Aorta (tissue), 5 donors: ENCODE measurements at places on chromosomes 7 and 10.

DNA sequence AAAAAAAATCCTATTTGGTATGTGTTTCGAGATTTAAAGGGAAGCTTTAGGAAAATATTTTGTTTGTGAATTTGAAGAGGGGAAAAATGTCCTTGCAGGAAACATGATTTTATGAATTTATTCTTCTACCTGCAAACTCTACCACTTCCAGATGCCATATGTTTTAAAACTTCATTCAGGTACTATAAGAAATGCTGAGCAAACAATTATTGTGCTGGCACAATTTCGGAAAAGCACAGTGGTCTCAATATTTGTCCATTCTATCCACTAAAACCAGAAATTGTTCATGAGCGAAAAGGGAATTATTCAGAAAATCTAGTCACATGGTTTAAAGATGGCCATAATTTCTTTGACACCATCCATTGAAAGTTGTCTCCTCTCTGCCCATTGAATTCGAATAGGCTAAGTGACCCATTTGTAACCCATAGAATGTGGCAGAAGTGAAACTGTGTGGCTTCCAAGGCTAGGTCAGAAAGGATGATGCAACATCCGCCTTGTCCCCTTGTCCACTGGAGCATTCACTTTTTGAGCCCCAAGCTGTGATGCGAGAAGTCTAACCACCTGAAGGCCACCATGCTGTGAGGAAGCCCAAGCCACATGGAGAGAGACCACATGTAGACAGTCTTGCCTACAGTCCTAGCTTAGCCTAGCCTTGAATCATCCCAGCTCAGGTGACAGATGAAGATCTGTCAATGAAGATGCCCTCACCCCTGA lies 189.8 kb upstream of the PRKCQ start:
- no peak for DNase-seq
- H3K36me3 ChIP-seq = no peaks in the 10 kb centered on the region
- H3K4me1 ChIP-seq = no peaks in the 10 kb centered on the region
- no peak overlapping the region for H3K4me3 ChIP-seq
- no peaks in the 10 kb centered on the region for H3K27me3 ChIP-seq
- no peak overlapping the region for H3K27ac ChIP-seq

GRCh38 chr10:4315551-4315950 lies 510.5 kb upstream of the AKR1E2 start:
- H3K36me3 ChIP-seq = no peaks in the 10 kb centered on the region
- H3K27me3 ChIP-seq = no peaks in the 10 kb centered on the region
- H3K4me1 ChIP-seq = no peaks in the 10 kb centered on the region
- no peak overlapping the region for H3K27ac ChIP-seq

DNA sequence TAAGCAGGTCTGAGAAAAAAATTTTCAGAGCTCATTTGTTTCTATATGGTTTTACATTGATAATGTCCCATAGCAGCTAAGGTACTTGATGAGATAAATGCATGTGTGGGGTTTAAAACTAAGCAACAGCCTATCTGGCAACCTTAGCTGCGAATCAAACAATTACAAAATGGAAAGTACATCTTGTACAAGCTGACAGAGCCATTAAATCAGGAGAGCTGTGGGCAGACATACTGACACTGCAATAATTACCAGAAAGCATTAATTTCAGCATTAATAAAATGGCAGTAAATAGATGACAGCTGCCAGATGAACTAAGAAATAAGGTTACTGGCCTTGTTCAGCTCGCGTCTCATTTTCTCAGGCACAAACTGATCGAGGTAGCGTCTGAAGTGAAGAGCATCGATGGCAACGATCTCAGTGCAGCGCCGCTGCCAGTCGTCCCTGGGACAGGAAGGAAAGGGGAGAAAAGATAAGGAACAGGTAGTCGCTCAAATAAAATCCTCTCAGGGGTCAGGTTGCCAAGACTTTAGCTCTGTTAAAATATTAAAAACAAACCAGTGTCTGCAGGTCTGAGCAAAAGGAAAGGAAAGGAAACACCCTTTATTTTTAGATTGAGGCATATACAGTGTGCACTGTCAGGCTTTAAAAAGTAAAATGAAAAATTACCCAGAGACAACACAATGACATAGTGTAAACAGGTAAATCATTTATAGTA lies 79.7 kb upstream of the OGDHL start:
- no peaks in the 10 kb centered on the region for H3K36me3 ChIP-seq
- no peaks in the 10 kb centered on the region for H3K27me3 ChIP-seq
- DNase-seq = no peak
- H3K4me3 ChIP-seq = no peak overlapping the region
- no peak overlapping the region for H3K27ac ChIP-seq

DNA sequence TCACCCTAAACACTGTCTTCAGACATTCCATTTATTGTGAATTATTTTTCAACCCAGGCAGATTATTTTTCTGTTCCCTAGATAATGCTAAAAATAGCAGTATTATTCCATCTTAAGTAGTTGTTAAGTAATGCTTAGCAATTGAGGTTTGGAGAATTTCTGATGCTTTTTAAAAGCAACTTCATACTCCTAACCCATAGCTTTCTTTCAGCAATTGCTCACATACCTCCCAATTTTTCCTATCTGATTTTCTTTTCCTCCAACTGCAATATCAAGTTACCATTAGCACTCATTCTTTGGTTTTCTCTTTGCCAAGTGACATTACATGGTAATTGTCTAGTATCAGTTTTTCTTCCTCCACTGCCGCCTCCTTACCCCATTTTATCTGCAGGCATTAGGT lies 104.7 kb downstream of the GPR85 start:
- no peak overlapping the region for H3K4me3 ChIP-seq
- no peaks in the 10 kb centered on the region for H3K27me3 ChIP-seq
- DNase-seq = no peak

- H3K27me3 ChIP-seq = no peaks in the 10 kb centered on the region
- no peak overlapping the region for H3K27ac ChIP-seq
- no peaks in the 10 kb centered on the region for H3K4me1 ChIP-seq
- H3K4me3 ChIP-seq = no peak overlapping the region
Measured at GRCh38 chr7:196283-196682, 3.9 kb downstream of the FAM20C start.

DNA sequence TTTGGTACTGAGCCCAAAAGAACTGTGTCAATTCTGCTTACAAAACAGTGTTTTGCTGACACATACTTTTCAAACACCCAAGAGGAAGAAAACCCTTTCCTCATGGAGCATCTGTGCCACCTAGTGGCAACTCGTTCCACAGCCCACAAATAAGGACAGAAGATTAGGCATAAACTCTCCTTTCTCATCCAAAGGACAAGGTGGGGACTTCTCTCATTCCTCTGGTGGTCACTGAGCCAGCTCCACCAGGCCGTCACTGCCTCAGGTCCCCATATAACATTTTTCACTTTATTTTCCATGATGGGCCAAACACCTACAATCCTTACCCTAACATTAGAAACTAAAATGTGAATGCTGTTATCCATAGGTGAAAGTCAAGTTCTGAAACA lies 76.9 kb downstream of the RNF216 start:
- no peak overlapping the region for H3K4me3 ChIP-seq
- H3K4me1 ChIP-seq = no peaks in the 10 kb centered on the region
- H3K27me3 ChIP-seq = no peaks in the 10 kb centered on the region

DNA sequence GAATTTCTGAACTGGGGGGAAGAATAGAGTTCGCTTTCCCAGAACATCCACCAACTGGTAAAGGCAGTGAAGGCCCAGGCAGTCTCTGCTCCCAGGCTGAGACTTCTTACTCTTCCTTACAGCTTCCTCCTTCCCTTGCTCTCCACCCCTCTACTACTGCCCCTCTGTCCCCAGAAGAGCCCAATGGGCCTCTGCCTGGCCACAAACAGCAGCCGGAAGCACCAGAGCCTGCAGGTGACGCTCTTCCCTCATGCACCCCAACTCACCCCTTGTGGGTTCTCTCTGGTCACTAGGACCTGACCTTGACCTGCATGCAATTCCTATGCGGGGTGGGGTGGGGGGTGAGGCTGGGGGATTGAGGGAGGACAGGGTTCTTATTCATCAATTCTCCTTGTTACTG lies 16.5 kb downstream of the FAM131B start:
- no peak overlapping the region for H3K27ac ChIP-seq
- H3K36me3 ChIP-seq = no peaks in the 10 kb centered on the region
- H3K27me3 ChIP-seq = no peaks in the 10 kb centered on the region
- no peaks in the 10 kb centered on the region for H3K4me1 ChIP-seq
- no peak for DNase-seq
- H3K4me3 ChIP-seq = no peak overlapping the region

DNA sequence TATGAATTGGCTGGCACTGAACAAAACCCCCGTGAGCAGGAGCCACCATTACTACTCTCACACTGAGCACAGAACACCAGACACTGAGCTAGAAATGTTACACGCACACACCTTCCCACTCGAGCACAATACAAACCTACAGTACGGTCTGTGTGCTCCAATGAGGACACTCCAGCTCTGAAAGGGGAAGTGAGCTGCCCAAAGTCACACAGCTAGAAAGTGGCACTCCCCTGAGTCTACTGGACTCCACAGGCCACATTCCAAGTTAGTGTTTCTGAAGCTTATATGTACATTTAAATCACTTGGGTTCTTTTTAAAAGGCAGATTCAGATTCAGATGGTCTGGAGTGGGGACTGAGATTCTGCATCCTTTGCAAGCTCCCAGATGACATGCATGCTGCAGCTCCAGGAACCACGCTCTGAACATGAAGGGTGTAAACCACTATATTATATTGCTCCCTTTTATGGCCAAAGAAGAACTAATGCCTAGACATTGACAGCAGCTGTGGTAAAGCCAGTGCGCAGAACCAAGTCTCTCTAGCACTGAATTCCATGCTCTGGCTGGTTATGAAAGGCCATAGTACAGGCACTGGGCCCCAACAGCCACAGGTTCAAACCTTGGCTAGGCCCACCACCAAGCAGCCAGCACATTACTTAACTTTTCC lies 77.1 kb downstream of the FRMPD2 start:
- no peak overlapping the region for H3K4me3 ChIP-seq
- no peaks in the 10 kb centered on the region for H3K4me1 ChIP-seq
- DNase-seq = no peak
